ENCODE measurements at places on chromosomes 3 and 15.

DNA sequence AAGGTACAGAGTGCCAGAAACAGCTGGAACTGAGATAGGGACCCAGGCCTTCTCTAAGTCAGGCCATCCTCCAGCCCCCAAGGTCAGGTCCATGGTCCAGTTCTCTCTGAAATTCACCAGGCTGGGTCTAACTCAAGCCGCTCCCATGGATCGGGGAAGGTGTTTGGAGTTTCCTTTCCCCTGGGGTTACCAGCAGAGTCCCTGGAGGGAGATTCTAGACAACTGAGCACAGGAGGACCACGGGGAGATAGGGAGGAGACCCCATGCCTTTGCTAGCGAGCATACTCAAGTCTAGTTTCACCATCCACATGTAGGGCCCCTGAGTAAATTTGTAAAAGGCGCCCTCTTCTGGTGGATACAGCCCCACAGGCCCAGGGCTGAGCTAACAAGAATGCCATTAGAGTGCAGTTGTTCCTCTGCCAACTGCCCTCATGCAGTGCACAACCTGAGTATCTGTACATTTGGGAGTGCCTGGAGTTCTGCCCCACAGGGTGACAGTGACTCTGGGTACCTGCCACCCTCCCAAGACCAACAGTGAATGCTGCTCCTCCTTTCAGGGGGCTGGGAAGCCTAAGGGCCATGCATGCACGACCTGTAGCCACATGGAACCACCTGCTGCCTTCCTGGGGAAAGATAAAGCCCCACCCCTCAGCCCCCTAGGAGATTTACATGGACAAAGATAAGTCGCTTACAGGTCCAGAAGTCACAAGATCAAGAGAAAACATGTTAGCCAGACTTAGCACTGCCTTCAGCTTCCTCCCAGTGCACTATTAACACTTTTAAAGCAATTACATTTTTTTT, 89.0 kb downstream of the IQSEC1 start:
- peak; percentile 37 for DNase-seq

- no peak for DNase-seq
These were observed 35.9 kb downstream of the ACAN start for GRCh38 chr15:88839146-88839545.

- no peak for DNase-seq
These were observed 388.8 kb upstream of the PPP2R3A start for GRCh38 chr3:135576751-135577150.

DNA sequence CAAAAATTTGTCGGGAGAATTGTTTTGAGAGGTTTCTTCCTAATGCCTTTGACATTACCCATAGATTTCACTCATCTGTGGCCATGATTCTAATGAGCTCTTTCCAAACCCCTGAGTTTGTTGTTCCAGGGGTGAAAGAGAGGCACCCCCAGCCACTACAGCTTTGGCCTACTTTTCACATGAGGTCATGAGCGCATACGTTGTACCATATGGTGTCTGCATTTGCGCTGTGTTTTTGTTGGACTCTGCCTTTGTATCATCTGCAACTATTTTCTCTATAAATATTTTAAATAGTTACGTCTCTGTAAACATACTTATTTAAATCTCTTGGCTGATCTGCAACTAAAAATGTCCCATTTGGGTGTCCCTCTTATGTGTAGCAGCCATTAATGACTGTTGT, 107.9 kb downstream of the LRTM1 start:
- no peak for DNase-seq

GRCh38 chr3:6601374-6601773, 259.5 kb upstream of the GRM7 start:
- DNase-seq = no peak

GRCh38 chr3:72722930-72723726, 125.1 kb downstream of the SHQ1 start:
- no peak for DNase-seq
